ENCODE measurements at places on chromosomes 6 and 20. TPM values are rescaled to one million over a fixed set of nuclear protein-coding genes. Genes with fewer than 3 reads are reported as not detected.

KCNB1 gene
- total RNA-seq = not detected

PPDPF gene
- 303 TPM for total RNA-seq

FOXS1 gene
- 15.2 TPM for total RNA-seq

GSTA1 gene
- not detected for total RNA-seq

CD24 gene
- total RNA-seq = 1,378 TPM

DST gene
- total RNA-seq = 169 TPM

TSBP1 gene
- not detected for total RNA-seq

NKX2-4 gene
- not detected for total RNA-seq

C6orf52 gene
- 1.6 TPM for total RNA-seq

RPRD1B gene
- 13.8 TPM for total RNA-seq

SRC gene
- total RNA-seq = 23.5 TPM

CDH26 gene
- not detected for total RNA-seq

UNC5CL gene
- 1.1 TPM for total RNA-seq

HNF4A gene
- not detected for total RNA-seq

PNLDC1 gene
- not detected for total RNA-seq

OPRM1 gene
- not detected for total RNA-seq

ZNF334 gene
- total RNA-seq = 1.1 TPM

KPNA5 gene
- 4.2 TPM for total RNA-seq

EDN1 gene
- total RNA-seq = 30.0 TPM

PI3 gene
- not detected for total RNA-seq

RAET1E gene
- not detected for total RNA-seq

CST5 gene
- total RNA-seq = 4.8 TPM

TSPO2 gene
- 0.51 TPM for total RNA-seq

AVP gene
- not detected for total RNA-seq

NKX2-2 gene
- not detected for total RNA-seq

BPIFB2 gene
- total RNA-seq = not detected

CRYBG1 gene
- total RNA-seq = 3.7 TPM

CDKN1A gene
- 207 TPM for total RNA-seq

IYD gene
- not detected for total RNA-seq

All from mesangial cell (primary cell).